ENCODE measurements at places on chromosomes 12 and 14. TPM values are rescaled to one million over a fixed set of nuclear protein-coding genes. Genes with fewer than 3 reads are reported as not detected.

TPPP2 gene
- total RNA-seq = not detected

GALNT9 gene
- total RNA-seq = 7.2 TPM

KRT77 gene
- total RNA-seq = not detected

CYP46A1 gene
- total RNA-seq = 5.3 TPM

RAD51AP1 gene
- 11.6 TPM for total RNA-seq

PRB2 gene
- total RNA-seq = not detected

All from parietal lobe (tissue), 2 donors.